ENCODE measurements at places on chromosomes 2 and 18.

- no peak for DNase-seq
Measured at GRCh38 chr2:62158444-62159121, 37.3 kb upstream of the B3GNT2 start.

- no peak for DNase-seq
Measured at GRCh38 chr2:136238286-136239078, 120.5 kb upstream of the CXCR4 start.

- DNase-seq, result no peak
Measured at GRCh38 chr2:151882786-151883445, 54.7 kb upstream of the ARL5A start.

- DNase-seq, result no peak
Measured at GRCh38 chr18:79706658-79707057, 27.1 kb downstream of the CTDP1 start.

GRCh38 chr2:223100061-223100511 is 48.1 kb downstream of the KCNE4 start:
- DNase-seq, result no peak

- DNase-seq, result no peak
Measured at GRCh38 chr2:15802657-15803542, 137.4 kb upstream of the MYCN start.

DNA sequence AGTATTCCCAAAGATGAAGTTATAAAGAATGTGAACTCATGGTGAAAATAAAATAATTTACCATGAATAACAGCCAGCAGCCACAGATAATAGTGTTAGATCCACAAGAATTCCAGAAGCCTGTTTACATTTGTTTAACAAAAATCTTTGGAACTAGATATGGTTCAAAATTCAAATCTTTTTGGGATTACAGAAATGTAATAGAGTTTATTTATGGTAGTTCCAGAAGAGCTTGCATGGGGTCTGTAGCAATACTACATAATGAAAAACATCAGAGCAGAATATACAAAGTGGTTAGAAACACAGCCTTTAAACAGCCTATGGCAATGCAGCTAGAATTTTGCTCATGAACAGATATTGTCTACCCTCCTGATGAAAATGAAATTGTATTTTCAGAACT is 179.1 kb downstream of the RDH14 start:
- no peak for DNase-seq

DNA sequence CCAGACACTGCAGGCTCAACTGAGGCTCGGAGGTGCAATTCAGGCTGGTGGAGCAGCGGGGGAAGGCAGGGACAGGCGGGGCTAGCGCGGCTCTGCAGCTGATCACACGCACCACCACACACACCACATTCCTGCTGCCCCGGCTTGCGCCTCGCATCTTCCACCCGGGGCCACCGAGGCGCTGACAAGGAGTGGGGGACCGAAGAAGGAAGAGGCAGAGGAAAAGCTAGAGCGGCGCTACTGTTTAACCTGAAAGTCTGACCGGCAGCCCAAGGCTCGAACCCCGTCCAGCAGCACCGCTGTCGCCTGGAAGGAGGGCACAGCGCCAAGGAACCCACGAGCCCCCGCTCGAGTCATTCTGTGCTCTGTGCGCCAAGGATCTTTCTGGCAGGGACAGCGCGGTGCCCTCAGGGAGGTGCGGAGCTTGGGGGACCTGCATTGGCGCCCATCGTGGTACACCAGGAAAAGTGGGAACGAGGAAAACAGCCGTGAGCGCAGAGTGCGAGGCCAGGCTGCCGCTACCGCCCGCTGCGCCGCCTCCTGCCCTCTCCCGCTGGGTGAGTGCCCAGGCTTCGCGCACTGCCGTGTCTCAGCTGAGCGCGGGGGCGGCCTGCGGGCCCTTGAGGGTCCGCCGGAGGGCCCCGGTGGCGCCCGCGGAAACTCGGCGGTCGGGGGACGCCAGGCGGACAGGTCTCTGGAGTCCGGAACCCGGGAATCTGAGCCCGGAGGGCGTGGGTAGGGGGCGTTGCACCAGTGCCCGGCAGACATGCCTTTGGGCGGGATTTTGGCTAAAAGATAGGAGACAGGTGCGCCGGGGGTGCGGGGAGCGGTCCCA is 860 bp upstream of the KCNJ3 start:
- peak; percentile 95 for DNase-seq

GRCh38 chr2:240851078-240851991 is 17.3 kb upstream of the AGXT start:
- peak; percentile 96 for DNase-seq

DNA sequence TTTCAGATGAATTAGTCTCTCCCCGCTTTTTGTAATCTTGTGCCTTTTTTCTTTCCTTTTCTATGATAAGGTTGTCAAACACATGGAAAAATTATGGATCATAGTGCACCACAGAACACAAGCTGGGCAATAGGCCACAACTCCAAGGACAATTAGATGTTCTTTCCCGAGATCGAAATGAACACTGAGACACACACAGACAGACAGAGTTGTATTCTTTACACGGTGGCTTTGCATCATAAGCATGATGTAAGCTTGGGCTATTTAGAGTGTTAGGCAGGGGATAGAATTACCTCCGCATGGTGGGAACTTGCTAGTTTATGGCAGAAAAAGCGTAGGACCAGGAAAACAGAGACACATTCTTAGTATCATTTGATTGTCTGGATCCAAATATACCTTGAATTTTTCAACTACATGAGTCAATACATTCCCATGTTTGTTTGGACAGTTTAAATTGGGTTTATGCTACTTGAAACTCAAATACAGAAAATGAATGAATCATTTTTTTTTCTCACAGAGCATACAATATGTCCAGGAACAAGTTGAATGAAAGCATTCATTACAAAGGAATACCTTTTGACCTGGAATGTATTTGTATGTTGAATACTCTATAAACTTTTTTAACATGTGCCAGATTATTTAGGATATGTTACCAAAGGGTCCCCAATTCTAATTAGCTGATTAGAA is 1611.5 kb upstream of the TMEFF2 start:
- DNase-seq, result no peak

DNA sequence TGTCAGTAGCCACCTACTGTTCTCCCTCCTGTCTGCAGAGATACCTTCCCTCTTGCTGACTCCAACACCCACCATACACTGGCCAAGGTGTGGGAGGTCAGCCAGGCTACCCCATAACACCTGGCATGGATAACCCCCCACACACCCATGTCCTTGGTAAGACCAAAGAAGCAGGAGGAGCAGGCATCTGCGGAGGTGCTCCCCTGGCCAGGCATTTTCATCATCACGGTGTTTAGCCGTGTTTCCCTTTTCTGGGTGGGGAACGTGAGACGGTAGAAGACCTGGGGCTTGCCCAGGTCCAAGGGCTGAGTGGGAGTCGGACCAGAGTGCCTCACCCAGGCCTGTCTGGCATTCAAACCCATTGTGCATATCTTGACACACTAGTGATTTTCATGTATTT is 150.3 kb downstream of the SMAD7 start:
- no peak for DNase-seq

GRCh38 chr2:393711-394696 is 106.1 kb upstream of the ALKAL2 start:
- peak; percentile 50 for DNase-seq

GRCh38 chr2:126863336-126864015 is 35.2 kb upstream of the TEX51 start:
- DNase-seq, result no peak

GRCh38 chr18:3634250-3634939 is 184.4 kb downstream of the TGIF1 start:
- DNase-seq, result no peak

GRCh38 chr2:142989273-142990204 is 112.1 kb downstream of the KYNU start:
- DNase-seq, result no peak

- no peak for DNase-seq
Measured at GRCh38 chr2:28349546-28350165, 43.0 kb upstream of the FOSL2 start.

- no peak for DNase-seq
Measured at GRCh38 chr18:44799382-44799906, 118.8 kb downstream of the SETBP1 start.
